ENCODE measurements at places on chromosomes 11 and 22. TPM values are rescaled to one million over a fixed set of nuclear protein-coding genes. Genes with fewer than 3 reads are reported as not detected.

GRCh38 chr11:1861435-1862411 lies 8.8 kb downstream of the LSP1 start:
- DNase-seq, result no peak
- H3K4me1 ChIP-seq, result peaks cover 12% of the 10 kb centered on the region
- H3K27ac ChIP-seq, result no peak overlapping the region
- no peak overlapping the region for H3K4me3 ChIP-seq

DNA sequence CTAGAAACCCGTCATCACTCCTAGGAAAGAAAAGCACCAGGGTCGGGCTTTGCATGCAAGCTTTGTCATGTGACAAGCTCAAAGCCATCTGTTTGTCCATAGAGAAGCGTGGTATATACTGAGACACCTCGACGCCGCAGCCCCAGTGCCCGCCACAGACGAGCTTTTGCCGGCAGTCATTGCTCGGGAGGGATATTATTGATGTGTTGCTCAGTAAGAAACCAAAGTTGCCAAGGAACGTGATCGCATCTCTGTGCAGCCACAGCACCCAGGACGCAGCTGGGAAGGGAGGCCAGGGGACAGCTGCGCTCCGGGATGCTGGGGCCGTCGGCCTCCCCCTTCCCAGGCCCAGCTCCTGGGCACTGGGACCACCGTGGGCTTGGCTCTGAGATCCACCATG lies 89.5 kb upstream of the KCNQ1OT1 start:
- no peak for DNase-seq
- no peaks in the 10 kb centered on the region for H3K27me3 ChIP-seq
- H3K36me3 ChIP-seq, result no peaks in the 10 kb centered on the region
- no peaks in the 10 kb centered on the region for H3K4me1 ChIP-seq
- no peak overlapping the region for H3K27ac ChIP-seq

- no peaks in the 10 kb centered on the region for H3K36me3 ChIP-seq
- no peaks in the 10 kb centered on the region for H3K4me1 ChIP-seq
- no peak for DNase-seq
- no peaks in the 10 kb centered on the region for H3K27me3 ChIP-seq
- H3K4me3 ChIP-seq, result no peak overlapping the region
Observed at GRCh38 chr22:41535244-41535643, 9.0 kb downstream of the POLR3H start.

- no peaks in the 10 kb centered on the region for H3K36me3 ChIP-seq
- no peak for DNase-seq
- no peak overlapping the region for H3K27ac ChIP-seq
- H3K4me1 ChIP-seq, result no peaks in the 10 kb centered on the region
Observed at GRCh38 chr11:108891143-108891542, 226.3 kb downstream of the DDX10 start.

- H3K27me3 ChIP-seq, result no peaks in the 10 kb centered on the region
- no peak for DNase-seq
- no peak overlapping the region for H3K4me3 ChIP-seq
- H3K36me3 ChIP-seq, result no peaks in the 10 kb centered on the region
Observed at GRCh38 chr22:48223488-48224190, 1461.2 kb downstream of the TBC1D22A start.

- H3K36me3 ChIP-seq, result no peaks in the 10 kb centered on the region
- H3K4me1 ChIP-seq, result no peaks in the 10 kb centered on the region
- H3K27me3 ChIP-seq, result no peaks in the 10 kb centered on the region
- H3K4me3 ChIP-seq, result no peak overlapping the region
Observed at GRCh38 chr11:102576350-102576749, 45.8 kb upstream of the MMP7 start.

The KCNK4 gene
- total RNA-seq, result 0.61 TPM
